ENCODE measurements at places on chromosomes 13 and 19.

- no peak for DNase-seq
Observed at GRCh38 chr13:33272531-33273124, 12.9 kb downstream of the STARD13 start.

- no peak for DNase-seq
Observed at GRCh38 chr13:26589754-26590153, 32.3 kb downstream of the WASF3 start.

- DNase-seq = no peak
Observed at GRCh38 chr19:29715701-29716581, 880 bp upstream of the C19orf12 start.

GRCh38 chr19:1211494-1212234, 6.1 kb downstream of the STK11 start:
- no peak for DNase-seq

GRCh38 chr13:103605546-103606326, 539.5 kb upstream of the SLC10A2 start:
- DNase-seq = no peak
